ENCODE measurements at places on chromosomes 13 and 19. TPM values are rescaled to one million over a fixed set of nuclear protein-coding genes. Genes with fewer than 3 reads are reported as not detected.

DNA sequence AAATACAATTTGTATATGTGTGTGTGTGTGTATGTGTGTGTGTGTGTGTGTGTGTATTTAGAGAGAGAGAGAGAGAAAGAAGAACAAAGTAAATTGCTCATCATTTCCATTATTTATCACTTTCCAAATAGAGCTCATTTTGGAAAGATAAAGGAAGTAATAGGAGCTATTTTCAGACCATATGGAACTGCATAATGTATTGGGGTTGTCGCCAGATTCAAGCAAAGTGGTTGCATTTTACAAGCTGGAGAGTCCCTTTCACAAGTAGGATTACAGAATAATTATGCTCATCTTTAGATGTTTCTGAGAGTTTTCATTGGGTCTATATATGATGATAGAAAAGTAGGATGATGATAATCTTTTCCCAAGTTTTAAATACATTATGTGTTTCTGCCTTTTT, 842.7 kb upstream of the SLC10A2 start:
- no peak for DNase-seq

- no peak for DNase-seq
Measured at GRCh38 chr13:113666951-113667701, at the start of gene GRK1. GRK1 (plus strand) TSS chr13:113667219; CDS start chr13:113667387, 168 bp downstream.

- DNase-seq: no peak
Measured at GRCh38 chr19:6772028-6772865, at the start of gene VAV1. VAV1 (plus strand) TSS chr19:6772708; CDS start chr19:6772808, 100 bp downstream.

POSTN gene
- polyA plus RNA-seq: 231 TPM

MAMSTR gene
- polyA plus RNA-seq: 7.3 TPM

All from renal cortex interstitium (tissue), 15 donors.